NCI-H2081 (cell line): ENCODE measurements at places on chromosomes 3 and 15.
A peak's percentile ranks its signal among the peaks of the same experiment; 100 is the strongest.

DNA sequence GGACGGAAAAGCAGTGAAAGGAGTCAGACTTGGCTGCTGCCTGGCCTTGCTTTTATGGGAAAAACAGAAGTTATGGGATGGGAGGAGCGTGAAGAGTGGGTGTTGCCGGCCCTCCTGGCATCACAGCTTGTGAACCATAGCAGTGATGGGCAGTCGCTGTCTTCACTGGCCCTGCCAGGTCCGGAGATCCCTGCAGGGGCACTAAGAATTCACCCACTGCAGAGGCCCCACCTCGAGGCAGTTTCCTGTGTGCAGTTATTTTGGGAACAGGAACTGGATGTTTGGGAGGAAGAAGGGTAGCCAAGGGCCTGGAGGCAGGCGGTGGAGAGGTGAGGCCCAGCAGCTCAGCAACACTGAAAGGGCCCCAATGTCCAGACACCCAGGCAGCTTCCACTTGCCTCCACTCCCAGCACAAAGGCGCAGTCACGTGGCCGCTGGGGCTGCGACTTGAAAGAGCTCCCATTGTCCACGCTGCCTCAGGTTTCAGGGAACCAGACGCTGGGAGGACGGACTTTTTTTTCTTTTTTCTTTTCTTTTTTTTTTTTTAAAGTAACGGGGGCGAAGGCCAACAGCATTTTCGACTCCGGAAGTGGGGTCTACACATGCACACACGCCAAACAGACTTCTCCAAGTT lies 255.6 kb downstream of the ZNF621 start:
- no peak for DNase-seq

DNA sequence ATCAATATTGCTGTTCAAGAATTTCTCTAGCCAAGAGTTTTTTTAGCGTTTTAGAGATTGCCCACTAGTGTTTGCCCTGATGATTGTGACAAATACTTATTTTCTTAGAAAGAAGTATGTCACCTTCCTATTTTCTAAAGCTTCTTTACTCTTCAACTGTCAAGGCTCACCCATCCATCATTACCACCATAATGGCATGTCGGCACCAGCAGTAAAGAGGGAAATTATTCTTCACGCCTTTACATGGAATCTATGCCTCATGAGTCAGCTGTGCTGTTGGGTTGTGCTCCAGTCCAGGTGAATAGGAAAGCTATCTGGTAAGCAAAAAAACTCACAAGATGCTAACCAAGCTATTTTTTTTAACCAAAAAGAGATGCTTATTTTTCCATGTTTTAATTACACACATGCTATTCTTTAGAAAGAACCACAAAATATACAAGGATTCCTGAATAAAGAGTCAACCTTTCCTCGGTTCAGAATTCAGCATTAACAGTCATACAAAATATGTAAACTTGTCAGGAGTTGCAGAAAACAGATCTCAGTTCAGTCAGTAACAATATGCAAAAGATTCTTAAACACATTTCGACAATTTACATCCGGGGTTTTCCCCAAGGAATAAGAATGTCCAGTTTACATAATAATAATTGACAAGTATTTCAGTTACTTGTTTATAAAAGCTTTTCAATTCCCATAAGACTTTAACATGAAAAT lies 128.0 kb downstream of the ATP8B4 start:
- DNase-seq: no peak

- DNase-seq: no peak
These were observed 35.3 kb downstream of the MOBP start for GRCh38 chr3:39502838-39503145.

DNA sequence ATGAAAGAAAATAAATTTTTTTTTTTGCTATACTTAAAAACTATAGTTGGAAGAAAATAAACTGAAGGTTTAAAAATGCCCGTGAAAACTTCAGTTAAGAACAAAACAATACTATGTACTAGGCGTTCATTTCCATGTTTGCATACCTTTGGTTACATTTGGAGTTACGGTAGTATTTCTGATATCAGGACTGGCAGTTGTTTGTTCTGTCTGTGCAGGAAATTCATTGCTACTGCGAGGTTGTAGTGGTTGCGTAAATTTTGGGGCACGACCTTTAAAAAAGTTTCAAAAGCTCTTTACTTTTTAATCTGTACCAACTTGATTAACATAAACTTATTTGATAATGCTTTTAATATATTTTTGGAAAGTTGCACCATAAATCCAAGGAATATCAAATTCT lies 47.9 kb downstream of the ST3GAL6 start:
- no peak for DNase-seq

- DNase-seq: no peak
These were observed 83.8 kb downstream of the APBA2 start for GRCh38 chr15:28969511-28970085.

DNA sequence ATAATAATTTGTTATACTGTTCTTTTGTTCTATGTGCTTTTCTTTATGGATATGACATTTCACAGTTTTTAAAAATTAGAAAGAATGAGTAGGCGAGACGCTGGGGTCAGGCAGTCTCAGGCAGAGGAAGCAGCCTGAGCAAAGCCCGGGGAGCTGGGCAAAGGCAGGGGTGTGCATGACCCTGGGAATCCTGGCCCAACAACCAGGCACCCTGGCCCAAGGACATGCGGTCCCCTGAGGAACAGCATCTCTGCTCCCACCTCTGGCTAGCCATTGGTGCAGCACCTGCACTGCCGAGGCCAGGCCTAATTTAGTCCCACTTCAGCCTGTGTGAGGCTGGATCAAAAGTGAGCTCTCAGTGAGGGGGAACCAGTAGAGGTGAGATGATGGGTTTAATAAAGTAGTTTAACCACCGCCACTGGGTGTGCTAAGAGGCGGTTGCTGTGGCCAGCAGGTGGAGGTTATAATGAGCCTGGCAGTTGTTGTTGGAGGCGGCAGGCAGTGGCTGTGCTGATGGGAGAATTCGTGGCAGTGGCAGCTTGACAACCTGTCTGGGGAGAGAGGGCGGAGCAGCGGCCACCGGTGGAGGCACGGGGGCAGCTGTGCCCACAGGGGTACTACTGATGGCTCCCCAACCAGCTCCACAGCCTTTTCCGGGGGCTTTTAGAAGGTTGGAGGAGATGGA lies 41.5 kb downstream of the PRKCD start:
- peak; percentile 70 for DNase-seq

DNA sequence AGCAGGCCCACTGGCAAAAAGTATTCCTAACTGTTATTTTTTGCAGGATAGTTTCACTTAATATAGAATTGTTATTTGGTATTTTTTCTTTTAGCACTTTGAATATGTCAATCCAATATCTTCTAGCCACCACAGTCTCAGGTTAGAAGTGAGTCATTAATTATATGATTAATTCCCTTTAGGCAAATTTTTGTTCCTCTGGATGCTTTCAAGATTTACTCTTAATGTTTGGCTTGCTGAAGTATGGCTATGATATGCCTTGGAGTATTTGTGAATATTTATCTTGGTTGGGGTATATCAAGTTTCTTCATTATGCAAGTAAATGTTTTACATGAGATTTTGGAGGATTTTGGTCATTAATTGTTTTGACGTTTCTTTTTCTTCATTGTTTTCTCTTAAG lies 152.1 kb upstream of the ALCAM start:
- no peak for DNase-seq

DNA sequence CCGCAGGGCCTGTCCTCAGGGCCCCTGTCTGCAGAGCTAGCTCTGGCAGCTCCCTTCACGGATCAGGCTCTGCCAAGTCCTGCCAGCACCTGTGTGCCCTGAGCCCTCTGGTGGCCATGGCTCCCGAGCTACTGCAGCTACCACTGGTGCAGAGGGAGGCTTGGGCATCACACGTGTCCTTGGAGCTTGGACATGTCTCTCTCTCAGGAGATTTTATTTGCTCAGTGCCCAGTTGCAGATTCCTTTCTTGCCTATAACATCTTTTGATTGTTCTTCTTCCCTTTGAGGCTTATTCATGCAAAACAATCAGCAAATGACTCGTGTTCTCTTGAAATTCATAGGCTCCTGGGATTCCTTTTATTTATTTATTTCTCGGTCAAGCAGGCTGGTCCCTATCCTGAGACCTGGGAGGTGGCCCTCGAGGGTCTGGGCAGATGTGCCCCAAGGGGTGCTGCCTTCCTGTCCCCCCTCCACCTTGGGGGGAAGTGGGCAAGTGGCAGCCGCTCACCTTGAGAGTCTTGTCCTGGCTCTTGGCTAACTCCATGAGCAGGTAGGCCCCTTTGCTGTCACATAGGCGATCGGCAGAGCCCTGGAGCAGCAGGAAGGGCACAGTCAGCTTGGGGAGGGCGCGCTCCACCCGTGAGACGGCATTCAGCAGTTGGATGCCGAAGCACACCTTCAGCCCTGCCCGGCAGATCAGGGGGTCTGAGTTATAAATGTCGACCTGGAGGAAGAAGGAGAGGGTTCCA lies 21.9 kb downstream of the ABTB1 start:
- DNase-seq: peak; percentile 80
